ENCODE measurements at places on chromosomes 13 and 19.

- DNase-seq, result no peak
Measured at GRCh38 chr13:75236774-75237173, 245.2 kb downstream of the TBC1D4 start.

- DNase-seq, result no peak
Measured at GRCh38 chr19:58361900-58362271, 665 bp downstream of the ZNF497 start.

- no peak for DNase-seq
Measured at GRCh38 chr13:25715760-25716159, 336.1 kb downstream of the SHISA2 start.

DNA sequence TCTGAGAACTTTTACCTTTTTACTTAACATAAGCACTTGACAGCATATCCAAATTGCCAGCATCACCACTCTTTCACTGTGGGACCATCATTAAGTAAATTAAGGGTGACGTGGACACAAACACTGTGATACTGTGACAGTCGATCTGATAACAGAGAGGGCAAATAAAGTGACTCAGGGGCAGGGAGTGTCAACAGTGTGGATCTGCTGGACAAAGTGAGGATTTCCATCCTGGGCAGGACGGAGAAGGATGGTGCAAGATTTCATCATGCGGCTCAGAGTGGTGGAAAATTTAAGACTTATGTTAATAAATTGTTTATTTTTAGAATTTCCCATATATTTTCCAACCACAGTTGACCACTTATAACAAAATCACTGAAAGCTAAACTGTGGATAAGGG lies 60.0 kb upstream of the WDFY2 start:
- DNase-seq, result no peak

- DNase-seq, result no peak
Measured at GRCh38 chr19:3632739-3633558, 6.4 kb upstream of the CACTIN start.

Measured in stimulated activated CD8-positive, alpha-beta memory T cell treated with anti-CD3 and anti-CD28 coated beads, Interleukin-4, amount 100 ng/mL, for 1 hour (primary cell).